NCI-H510A treated with DMSO at 0.1 percent for 48 hours (cell line): ENCODE measurements at places on chromosomes 12 and 14.

- no peak for DNase-seq
Measured at GRCh38 chr14:88941414-88941813, 117.0 kb downstream of the TTC8 start.

GRCh38 chr12:12997156-12997555, 2.9 kb downstream of the HEBP1 start:
- no peak for DNase-seq

DNA sequence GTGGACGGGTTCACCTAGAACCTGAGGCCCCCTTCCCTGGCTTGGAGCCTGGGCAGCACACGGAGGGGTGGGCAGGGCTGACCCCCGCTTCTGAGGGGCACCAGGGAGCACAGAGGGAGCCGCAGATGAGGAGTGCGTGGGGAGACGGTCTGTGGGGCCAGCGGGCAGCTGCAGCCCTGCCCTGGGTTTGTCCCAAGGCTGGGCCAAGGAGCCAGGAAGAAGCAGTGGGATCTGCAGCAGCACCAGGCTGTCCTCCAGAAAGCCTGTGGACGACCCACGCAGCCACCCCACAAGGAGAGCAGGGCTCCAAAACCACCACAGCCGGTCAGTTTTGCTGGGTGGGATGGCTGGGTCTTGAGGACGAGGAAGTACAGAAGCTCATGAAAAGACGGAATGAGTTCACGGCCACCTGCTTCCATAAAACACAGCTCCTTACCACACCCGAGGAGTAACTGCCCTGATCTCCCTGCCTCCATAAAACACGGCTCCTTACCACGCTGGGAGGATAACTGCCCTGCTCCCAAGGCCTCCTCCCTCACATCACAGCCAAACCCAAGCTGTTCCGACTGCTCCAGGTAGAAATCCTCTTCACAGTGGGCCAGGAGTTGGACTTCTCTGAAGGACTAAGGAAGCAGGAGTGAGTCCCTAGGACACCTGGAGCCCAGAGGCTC, 9.9 kb upstream of the GOLGA3 start:
- DNase-seq, result no peak

DNA sequence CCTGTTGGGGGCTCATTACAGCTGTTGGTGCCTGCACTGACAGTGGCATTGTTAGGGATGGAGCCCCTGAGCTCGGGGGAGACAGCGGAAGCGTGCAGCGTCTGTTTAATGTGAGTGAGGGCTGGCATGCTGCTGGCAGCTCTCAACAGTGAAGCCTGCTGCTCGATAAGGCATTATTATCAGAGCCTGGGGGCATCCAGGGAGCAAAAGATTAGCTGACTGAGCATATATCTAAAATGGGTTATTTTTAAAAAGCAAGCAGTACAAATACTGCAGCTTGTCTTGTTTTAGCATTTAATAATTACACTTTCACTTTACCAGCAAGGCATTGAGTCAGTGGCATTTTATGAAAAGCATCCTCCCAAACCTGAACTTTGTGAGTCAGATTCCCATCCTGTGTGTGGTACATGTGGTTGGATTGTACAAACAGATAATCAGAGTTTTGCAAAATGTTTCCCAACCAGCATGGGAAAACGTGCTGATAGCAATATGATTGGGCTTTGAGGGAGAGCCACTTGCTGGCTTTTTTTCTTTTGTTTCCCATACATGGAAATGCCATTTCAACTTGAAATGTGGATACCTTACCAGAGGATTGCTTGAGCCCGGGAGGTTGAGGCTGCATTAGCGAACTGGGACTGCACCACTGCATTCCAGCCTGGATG, 150.8 kb downstream of the PRKCH start:
- no peak for DNase-seq

DNA sequence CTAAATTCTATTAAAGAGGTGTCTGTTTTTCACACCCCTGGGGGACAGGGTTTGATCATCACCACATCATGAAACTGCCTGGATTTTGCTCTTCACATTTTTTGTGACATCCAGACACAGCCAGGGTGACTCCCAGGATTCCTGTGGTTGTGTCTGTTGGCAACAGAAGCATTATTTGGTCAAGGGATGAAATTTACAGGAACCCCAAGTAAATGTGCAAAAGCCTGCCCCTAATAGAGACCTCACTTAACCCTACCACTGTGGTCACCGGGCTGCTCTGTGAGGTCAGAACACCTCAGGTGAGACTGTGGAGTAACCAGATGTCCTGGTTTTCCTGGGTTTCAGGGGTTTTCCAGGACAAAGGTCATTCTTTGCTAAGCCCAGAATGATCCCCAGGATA, 103.8 kb downstream of the DAD1 start:
- no peak for DNase-seq

- no peak for DNase-seq
Measured at GRCh38 chr14:50020184-50020583, 96.2 kb downstream of the VCPKMT start.

GRCh38 chr12:131138638-131139362, 185.1 kb downstream of the ADGRD1 start:
- no peak for DNase-seq

- DNase-seq, result peak; percentile 95
Measured at GRCh38 chr12:101567918-101568317, 26.9 kb upstream of the MYBPC1 start.

GRCh38 chr12:129704232-129704830, 199.5 kb downstream of the TMEM132D start:
- DNase-seq, result peak; percentile 48

GRCh38 chr12:19194963-19195362, 65.4 kb downstream of the PLEKHA5 start:
- DNase-seq, result no peak

GRCh38 chr12:86331012-86331411, 74.8 kb upstream of the MGAT4C start:
- no peak for DNase-seq

GRCh38 chr14:63933110-63933509, 80.3 kb downstream of the SYNE2 start:
- no peak for DNase-seq

GRCh38 chr12:23209793-23210192, 584.8 kb downstream of the ETNK1 start:
- DNase-seq, result no peak

DNA sequence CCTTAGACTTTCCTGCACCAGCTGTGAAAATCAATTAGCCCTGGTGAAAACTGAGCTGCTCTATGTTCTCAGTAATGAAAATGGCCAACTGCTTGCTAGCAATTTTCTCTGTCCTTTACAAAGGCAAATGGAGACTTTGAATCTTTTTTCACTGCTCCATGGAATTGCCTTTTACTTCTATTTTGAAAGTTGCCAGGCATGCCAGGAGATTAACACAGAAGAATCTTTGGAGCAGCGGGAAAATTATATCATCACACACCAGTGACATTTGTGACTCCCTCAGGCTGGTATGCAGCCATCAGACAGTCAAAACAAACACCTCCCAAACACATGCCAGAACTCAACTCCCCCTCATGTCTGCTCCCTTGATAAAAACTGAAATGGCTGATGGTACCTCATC, 872.0 kb upstream of the FLRT2 start:
- no peak for DNase-seq

DNA sequence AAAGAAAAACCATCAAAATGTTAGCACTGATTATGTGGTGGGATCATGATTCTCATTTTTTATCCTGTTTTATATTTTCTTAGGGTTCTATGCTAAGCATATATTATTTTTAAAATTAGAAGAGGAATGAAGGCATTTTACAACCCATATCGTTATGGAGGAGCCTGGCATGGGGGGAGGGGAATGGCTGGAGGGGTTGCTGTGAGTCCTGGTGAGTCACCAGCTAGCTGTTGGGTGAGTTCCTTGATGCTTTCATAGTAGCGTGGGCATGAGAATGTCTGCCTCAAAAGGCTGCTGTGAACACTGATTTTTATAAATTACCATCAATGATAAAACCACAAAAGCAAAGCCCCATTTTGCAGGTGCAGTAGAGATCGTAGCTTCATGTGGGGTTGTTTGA, 46.9 kb downstream of the C14orf132 start:
- no peak for DNase-seq

GRCh38 chr14:85412756-85413155, 117.2 kb upstream of the FLRT2 start:
- DNase-seq, result no peak

GRCh38 chr14:61076556-61076955, 95.5 kb downstream of the SLC38A6 start:
- DNase-seq, result peak; percentile 26

DNA sequence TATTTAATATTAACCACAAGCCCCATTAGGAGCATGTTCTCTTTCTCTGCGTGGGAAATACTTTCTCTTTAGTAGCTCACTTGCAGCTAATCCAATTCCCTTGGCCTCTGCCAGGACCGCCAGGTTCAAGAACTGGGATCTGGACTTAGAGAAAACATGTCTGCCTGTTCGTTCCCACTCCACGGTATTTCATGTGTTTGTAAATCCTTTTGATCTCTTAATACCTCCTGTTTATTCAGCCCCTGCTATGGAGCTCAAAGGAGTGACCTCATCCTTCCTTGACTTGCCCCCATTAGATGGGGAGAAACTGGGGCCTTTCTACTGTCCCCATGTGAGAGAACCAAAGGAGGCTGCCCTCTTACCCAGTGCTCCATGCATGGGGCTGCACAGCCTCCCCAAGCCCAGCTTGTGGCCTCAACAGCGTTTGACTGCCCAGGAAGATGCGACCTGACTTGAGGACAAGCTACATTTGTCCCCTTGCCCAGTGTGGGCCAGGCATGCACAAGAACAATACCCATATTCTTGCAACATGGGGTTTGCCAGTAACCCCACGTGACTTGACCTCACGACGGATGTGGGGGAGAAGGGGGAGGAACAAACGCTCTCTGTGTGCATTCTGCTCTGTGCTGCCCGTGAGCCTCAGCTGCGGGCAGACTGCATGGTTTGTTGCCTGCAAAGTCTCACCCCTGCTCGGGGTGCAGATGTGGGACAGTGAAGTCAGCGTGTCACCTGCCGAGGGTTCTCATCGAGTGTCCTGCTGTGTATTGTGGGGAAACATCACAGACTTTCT, 30.3 kb downstream of the CD9 start:
- DNase-seq, result peak; percentile 20

DNA sequence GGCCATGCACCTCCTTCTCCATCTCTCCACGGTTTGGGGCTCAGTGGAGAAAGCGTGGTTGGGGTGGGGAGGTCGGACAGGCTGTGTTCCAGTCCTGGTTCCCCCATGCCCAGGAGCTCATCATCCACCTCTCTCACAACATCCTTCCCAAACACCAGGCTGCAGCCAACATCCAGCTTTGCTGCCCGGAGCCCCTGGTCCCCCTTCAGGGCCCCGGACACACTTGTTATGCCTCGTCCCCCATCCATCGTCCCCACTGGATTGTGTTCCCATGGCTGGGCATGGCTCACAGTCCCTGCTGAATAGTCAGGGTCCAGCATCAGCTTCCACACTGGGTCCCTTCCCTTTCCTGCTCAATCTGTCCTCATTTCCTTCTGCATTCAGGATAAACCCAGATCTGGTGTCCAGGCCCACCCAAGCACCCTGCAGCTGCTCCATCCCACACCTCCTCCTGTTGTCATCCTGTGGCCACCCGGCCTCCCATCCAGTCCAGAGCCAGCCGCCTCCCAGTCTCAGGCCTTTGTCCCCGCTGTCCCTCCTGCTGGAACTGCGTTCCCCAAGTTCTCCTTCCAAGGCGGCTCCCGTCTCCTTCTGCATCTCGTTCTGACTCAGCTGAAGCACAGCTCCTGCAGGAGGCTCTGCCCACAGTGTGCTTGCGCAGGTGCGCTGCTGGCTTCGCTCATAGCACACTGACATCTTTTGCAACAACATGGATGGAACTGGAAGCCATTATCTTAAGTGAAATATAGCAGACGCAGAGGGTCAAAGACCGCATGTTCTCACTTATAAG, 211.4 kb upstream of the RTL1 start:
- no peak for DNase-seq

DNA sequence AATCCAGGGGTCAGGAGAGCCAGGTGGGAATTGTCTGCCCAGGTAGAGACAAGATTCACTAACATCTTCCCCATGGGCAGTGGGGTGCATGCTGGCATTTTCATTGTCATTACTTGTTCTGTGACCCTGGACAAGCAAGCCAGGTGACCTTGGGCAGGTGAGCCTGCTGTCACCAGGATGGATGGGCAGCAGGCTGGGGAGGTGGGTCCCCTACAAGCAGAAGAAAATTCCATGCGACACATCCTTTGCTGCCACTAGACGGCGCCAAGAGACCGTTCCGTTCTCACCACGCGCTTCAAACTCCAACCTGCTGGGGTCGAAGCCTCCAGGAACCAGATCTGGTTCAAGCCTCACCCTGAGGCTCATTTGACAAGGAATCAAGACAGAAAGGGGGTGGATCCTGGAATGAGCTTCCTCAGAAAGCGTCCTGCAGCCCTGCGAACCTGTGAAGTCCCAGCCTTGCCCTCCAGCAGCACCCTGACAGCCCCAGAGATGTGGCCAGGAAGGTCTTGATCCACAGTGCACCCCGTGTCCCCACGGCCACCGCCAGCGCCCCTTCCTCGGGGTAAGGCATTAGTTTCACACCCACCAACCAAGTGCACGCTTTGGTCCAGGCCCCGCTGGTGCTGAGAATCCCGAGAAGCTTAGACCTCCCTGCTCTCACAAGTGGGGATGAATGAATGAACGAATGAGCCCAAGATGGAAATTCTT, 3.2 kb upstream of the DYNC1H1 start:
- peak; percentile 84 for DNase-seq

DNA sequence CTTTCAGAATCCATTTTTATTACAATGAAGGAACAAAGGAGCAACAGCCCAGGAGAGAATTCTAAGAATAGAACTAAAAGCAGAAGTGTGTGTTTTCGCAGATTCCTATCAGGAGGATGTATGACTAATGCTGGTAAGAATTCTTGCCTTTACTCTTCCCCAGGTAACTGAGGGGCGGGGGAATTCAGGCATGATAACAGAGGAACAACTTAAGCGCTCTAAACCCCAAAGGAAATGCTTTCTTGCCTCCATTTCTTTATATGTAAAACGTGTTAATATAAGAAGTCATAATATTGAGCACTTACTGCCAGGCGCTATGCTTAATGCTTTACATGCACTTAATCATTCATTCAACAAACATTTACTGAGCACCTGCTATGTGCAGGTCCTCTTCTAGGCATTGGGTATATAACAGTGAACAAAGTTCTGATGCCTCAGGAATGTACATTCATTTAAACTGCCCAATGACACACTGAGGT, 4.5 kb downstream of the HCAR1 start:
- no peak for DNase-seq

DNA sequence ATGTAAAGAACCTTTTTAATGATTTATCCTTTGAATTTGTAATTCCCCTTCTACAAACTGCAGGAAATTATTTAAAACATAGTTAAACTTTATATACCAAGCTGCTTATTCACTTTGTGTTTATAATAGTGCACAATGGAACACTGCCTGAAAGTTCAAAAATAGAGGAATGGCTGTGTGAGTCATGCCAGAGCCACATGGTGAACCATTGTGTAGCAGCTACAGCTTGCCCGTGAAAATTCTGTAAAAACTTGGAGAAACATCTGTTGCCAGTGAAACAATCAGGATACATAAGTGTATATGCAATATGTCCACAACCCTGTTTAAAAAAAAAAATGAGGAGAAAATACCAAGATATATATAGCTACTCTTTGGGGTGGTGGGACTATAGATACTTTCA, 59.5 kb downstream of the VEZT start:
- no peak for DNase-seq

DNA sequence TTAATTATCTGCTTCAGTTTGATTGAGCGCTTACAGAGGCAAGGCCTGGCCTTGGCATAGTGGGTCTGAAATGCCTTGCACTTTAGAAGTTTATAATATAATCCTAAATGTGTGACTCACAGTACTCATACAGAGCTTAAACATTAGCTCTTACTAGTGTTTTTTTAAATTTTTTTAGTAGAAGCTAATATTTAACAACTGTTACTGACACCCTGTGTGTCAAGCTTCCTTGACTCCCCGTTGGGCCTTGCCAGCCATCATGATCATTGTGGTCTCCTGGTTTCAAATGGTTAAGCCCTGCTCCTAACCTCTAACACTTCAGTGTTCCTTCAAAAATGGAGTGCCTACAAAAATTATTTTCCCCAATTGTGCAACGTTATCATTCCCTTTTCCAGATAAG, 126.9 kb downstream of the GALC start:
- DNase-seq, result no peak
